ENCODE measurements at places on chromosomes 13 and 19. TPM values are rescaled to one million over a fixed set of nuclear protein-coding genes. Genes with fewer than 3 reads are reported as not detected.

IRGC gene
- polyA plus RNA-seq = not detected

NRTN gene
- polyA plus RNA-seq = not detected

ALG11 gene
- 31.6 TPM for polyA plus RNA-seq

KCNRG gene
- polyA plus RNA-seq = 0.30 TPM

LGALS7B gene
- not detected for polyA plus RNA-seq

DCLK1 gene
- 0.34 TPM for polyA plus RNA-seq

ZNF554 gene
- 1.4 TPM for polyA plus RNA-seq

GRK1 gene
- polyA plus RNA-seq = not detected

PROZ gene
- not detected for polyA plus RNA-seq

CBY2 gene
- polyA plus RNA-seq = not detected

GPR4 gene
- 1.6 TPM for polyA plus RNA-seq

TMPRSS9 gene
- 0.28 TPM for polyA plus RNA-seq

S1PR5 gene
- polyA plus RNA-seq = 1.6 TPM

TNFSF13B gene
- 0.40 TPM for polyA plus RNA-seq

NPAS1 gene
- polyA plus RNA-seq = 21.1 TPM

All from GM23248 (cell line).